ENCODE measurements at places on chromosomes 13 and 19. TPM values are rescaled to one million over a fixed set of nuclear protein-coding genes. Genes with fewer than 3 reads are reported as not detected.

Gene CD37
- 192 TPM for polyA plus RNA-seq

Gene ZNF681
- 5.7 TPM for polyA plus RNA-seq

Gene POU4F1
- polyA plus RNA-seq, result not detected

Gene SPRED3
- polyA plus RNA-seq, result 0.22 TPM

Gene CERS4
- 11.2 TPM for polyA plus RNA-seq

Gene CRLF1
- 0.49 TPM for polyA plus RNA-seq

Gene EPS8L1
- polyA plus RNA-seq, result not detected

Gene KLC3
- 0.18 TPM for polyA plus RNA-seq

Gene TNNI3
- polyA plus RNA-seq, result not detected

Gene CGB7
- not detected for polyA plus RNA-seq

Gene ZNF99
- not detected for polyA plus RNA-seq

Gene BRME1
- 0.56 TPM for polyA plus RNA-seq

Gene COMMD6
- 690 TPM for polyA plus RNA-seq

Gene ONECUT3
- not detected for polyA plus RNA-seq

Gene CCDC169
- not detected for polyA plus RNA-seq

Gene TMEM59L
- 0.74 TPM for polyA plus RNA-seq

Data from naive thymus-derived CD4-positive, alpha-beta T cell (primary cell).